ENCODE measurements at places on chromosomes 1 and 21. TPM values are rescaled to one million over a fixed set of nuclear protein-coding genes. Genes with fewer than 3 reads are reported as not detected.

Gene SERBP1
- 248 TPM for total RNA-seq

Gene LMO4
- 56.4 TPM for total RNA-seq

Gene SH3BGR
- 0.70 TPM for total RNA-seq

Gene FALEC
- total RNA-seq: not detected

Gene PGLYRP4
- 0.55 TPM for total RNA-seq
